ENCODE measurements at places on chromosomes 1 and 21.

- no peak for DNase-seq
These were observed 37.5 kb upstream of the ATP2B4 start for GRCh38 chr1:203589171-203589570.

DNA sequence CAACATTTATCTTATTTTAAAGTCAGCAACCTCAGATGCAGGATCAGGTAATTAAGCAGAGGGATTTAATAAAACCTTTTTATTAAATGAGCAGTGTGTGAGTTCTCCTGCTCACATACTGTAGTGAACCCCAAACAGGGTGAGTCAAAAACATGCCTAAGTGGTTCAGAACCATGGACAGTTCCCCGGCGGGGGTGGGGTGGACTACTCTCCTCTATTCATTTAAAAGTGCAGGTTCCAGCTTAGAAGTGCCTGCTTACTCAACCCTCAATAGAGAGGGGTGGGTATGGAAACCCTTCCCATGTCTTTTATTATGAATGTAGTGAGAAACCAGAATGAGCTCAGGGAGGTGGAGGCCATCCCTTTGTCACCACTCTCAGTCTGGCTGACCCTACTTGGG lies 397.9 kb downstream of the HHAT start:
- DNase-seq, result no peak

GRCh38 chr21:19458295-19458694 lies 1054.7 kb upstream of the TMPRSS15 start:
- no peak for DNase-seq

GRCh38 chr1:221910222-221910621 lies 168.3 kb upstream of the DUSP10 start:
- DNase-seq, result no peak

- no peak for DNase-seq
These were observed 34.1 kb downstream of the OR2G3 start for GRCh38 chr1:247639381-247639981.

DNA sequence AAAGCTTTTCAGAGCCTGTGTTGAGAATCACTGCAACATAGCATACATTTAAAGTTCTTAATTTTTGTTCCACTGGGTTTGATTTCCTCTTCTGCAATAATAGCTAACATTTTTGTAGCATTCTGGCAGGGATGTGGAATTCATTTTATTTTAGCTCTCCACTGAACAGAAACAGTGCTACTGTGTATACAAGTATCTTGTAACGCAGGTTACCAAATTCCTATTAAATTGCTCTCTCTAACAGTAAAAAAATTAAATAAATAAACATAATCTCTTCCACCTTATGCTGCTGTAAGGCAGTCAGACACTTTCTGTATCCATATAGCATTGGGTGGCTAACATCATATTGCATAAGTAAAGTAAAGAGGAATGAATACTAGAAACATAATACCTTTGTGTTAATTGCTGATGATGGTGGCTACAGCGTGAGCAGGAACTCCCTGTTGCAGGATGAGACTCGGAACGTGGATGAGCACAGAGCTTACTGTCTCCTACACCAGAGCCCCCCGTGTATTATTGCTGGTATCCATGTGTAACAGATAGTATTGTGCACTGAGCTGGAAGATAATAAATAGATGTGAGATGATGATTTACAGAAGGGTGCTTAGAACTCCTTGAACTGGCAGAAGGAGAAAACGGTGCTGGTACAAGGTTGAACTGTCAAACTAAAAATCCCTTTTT lies 276.9 kb upstream of the SNX7 start:
- DNase-seq, result no peak

DNA sequence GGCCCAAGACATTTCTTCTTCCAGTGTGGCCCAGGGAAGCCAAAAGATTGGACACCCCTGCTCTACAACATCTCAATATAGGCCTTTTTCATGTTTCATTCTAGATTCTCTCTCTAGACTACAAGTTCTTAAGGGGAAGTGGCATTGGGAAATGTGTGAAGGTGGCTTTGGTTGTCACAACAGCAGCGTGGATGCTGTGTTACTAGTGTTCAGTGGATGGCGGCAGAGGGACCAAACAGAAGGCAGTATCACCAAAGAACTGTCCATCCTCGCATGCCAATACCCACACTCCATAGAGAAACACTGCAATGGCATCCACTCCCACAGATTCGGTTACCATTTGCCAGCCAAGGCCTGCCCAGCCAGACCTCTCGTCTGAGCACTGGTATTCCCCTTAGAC lies 24.3 kb upstream of the IFNAR2 start:
- no peak for DNase-seq

- DNase-seq, result no peak
These were observed 27.3 kb downstream of the OPTC start for GRCh38 chr1:203521074-203521794.
